Activated T-helper 1 cell treated with anti-CD3 and anti-CD28 coated beads, Interleukin-12 subunit alpha, Interleukin-12 subunit beta, Interleukin-2, Interleukin-4 antibody, amounts not matched to agents 30 ng/mL and 10 ng/mL and 1 ng/mL, durations not matched to agents 14 hours and 24 hours and 36 hours (primary cell): ENCODE measurements at places on chromosomes 4 and X.

- DNase-seq, result no peak
Measured at GRCh38 chr4:138611721-138612120, 369.6 kb upstream of the SLC7A11 start.

GRCh38 chr4:135210341-135210740, 1008.8 kb upstream of the PABPC4L start:
- DNase-seq, result no peak

DNA sequence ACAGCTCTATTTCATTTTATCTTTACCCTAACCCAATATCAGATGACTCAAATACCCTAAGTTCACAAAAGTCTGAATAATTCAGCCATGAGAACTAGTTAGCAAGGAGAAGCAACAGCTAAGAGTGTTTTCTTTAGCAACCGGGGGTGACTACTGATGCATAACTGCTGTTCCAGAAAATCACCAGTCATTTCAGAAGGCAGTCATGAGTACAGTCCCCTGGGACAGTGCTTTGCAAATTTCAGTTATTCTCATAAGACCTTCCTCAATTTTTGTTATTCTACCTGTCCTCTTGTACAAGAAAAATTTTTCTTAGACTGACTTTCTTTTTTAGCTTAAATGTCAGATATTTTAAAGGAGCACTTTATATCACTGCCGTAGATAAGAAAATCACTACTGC, 16.4 kb downstream of the BANK1 start:
- DNase-seq, result no peak

DNA sequence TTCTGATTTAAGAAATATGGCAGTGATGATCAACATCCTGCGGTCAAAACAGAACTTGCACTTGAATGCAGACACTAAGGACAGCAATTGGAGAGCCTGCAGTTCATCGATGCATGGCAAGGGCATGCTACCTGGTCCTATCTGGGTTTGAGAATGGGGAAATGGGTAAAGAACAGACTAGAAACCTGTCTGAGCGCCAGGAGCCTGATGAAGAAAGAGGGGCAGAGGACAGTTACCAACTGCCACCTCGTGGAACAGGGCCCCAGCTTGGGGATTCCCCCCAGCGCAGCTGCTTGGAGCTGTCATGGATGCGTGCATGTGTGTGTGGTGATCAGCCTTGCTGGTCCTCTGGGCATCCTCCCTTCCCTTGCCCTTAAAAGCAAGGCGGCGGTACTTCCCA, 30.2 kb upstream of the NKRF start:
- DNase-seq, result no peak
